Esophagus squamous epithelium (tissue), 5 donors: ENCODE measurements at places on chromosomes 4 and X. TPM values are rescaled to one million over a fixed set of nuclear protein-coding genes. Genes with fewer than 3 reads are reported as not detected.

GRCh38 chrX:149527705-149528104, 13.1 kb upstream of the EOLA1 start:
- no peak for DNase-seq

The PAGE2B gene
- total RNA-seq: not detected

DNA sequence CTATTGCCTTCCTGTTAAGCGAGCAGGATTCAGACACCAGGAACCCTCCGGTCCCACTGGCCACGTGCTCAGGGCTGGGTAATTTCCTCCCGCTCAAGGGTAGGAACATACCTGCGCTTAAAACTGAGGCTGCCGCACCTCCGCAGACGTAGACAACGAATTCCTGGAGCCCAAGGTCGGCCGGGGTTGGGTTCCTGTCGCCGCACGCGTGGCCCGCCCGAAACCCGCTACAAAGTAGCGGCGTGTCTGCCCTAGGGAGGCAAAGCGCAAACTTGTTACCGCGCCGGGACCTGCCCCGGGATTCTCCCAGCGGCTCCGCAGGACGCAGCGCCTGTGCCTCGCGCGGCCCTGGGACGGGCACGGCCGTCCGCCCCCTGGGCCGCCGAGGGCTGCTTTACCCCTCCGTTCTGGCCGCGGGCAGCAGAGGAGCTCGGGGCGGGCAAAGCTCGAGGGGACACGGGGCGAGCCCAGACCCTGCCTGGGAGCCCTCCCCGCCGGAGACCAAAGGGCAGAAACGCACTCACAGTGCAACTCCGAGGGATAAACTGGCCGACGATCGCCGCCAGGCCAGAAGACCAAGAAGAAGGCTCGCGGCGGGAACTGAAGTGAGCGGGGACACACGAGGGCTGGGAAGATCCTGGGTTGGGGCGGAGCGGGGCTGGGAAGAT, at the start of gene ERVMER34-1:
TSS of gene ERVMER34-1 (minus strand) at position 607 of the 668 bp plus-strand sequence. CDS start 5,905 bp downstream, outside the sequence.
- no peak for DNase-seq

GRCh38 chrX:126065901-126066660, 100.0 kb downstream of the DCAF12L2 start:
- no peak for DNase-seq

- DNase-seq: no peak
These were observed 81.8 kb downstream of the FRYL start for GRCh38 chr4:48698029-48698971.

GRCh38 chrX:5431823-5432222, 796.8 kb downstream of the NLGN4X start:
- no peak for DNase-seq

- DNase-seq: no peak
These were observed 10.2 kb downstream of the ARX start for GRCh38 chrX:25005382-25006185.
